ENCODE measurements at places on chromosomes 1 and 21.

DNA sequence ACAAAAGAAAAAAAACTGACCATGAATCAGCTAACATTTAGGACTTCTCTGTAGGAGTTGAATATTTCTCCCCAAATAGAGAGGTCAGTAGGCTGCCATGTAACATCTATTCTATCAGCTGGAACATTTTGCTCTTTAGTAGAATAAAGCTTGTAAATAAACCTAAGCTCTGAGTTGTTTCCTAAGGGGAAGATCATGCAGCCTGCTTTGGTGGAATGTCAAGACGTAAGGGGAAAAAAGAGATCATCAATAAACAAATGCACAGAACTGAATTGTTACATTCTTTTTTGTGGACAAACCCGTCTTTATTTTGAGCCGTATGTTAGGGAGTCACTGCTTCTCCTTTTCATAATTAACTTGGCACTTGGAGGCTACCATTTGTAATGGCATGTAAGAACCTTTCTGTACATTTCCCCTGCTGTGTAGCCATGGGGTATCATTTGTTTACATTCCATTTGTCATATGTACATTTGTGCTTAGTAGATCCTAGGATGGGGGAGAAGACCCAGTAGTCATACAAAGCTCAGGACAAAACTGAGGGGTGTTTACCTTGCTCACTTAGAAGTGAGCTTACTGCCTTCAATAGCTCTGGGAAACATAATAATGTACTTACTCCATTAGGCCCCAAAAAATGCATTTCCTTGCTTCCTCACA is 10.8 kb upstream of the PALMD start:
- DNase-seq = no peak

DNA sequence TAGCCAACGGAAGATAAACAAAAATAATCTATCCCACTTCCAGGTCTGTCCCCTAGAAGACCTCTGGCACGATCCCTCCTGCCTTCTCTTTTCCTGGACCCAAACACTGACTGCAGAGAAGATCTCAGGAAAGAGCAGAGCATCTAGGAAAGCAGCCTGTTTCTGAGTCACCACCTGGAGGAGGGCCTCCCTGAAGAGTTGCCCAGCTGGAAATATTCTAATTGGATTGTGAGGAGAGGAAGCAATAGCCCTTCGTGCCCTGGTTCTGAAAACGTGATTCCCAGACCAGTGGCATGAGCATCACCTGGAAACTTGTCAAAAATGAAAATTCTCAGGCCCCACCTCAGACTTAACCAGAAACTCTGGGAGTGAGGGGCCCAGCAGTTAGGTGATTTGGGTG is 411.1 kb downstream of the SETD4 start:
- DNase-seq = no peak

GRCh38 chr1:98490099-98490498 is 171.4 kb upstream of the SNX7 start:
- no peak for DNase-seq

- no peak for DNase-seq
Measured at GRCh38 chr1:156828400-156829124, 11.9 kb upstream of the SH2D2A start.

GRCh38 chr1:35190784-35191183 is 2.2 kb downstream of the SFPQ start:
- DNase-seq = no peak

DNA sequence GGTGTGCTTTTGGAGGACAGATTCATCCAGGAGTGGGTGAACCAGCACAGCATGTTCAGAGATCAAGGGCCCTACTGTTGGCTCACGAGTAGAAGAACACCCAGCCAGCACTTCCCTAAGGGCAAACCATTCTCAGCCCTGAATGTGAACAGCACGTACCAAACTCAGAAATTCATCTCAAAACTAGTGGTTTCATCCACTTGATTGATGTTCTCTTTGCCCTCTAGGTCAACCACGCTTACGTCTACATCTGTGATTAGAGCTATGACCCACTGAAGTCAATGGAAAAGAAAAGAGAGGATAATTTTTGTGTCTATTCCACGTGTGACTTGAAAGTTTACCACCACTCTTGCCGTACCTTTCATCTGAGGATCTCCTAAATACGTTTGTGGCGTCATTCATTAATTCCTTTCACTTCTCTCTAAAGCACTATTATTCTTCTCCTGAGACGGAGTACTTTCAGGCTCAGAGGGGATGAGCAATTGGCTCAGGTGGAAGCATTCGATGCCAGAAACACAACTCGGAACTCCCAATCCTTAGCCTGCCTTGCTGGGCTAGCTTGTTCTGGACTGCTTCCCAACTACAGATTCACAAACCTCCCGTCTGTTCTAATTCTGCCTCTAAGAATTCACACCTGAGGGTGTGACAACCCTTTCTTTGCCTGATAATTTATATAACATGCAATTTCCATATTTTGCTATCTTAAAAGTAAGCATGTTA is 57.3 kb upstream of the HIVEP3 start:
- no peak for DNase-seq

GRCh38 chr21:33373451-33373850 is 29.8 kb upstream of the IFNGR2 start:
- no peak for DNase-seq

DNA sequence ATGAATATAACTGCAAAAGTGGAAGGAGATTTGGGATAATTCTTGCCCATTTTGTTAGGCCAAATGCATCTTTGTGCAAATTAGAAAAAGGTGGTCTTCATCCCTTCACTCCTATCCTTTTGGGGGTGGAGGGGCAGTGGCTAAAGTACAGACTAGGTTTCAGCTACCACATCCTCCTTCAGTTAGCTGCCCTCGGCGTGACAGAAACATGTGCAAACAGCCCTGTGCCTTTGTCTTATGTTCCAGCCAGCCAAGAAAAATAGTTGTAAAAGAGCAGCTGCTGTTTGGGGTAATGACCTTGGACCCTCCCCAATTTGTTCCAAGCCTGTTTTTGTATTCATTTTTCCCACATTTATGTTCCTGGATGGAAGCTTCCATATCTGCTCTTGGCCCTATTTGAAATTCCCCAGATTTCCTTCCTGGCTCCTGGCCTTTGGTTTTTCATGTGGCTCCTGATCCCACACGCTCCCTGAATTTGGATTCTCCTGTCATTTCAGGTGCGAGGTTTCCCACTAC is 8.3 kb upstream of the LGALS8 start:
- peak; percentile 41 for DNase-seq

DNA sequence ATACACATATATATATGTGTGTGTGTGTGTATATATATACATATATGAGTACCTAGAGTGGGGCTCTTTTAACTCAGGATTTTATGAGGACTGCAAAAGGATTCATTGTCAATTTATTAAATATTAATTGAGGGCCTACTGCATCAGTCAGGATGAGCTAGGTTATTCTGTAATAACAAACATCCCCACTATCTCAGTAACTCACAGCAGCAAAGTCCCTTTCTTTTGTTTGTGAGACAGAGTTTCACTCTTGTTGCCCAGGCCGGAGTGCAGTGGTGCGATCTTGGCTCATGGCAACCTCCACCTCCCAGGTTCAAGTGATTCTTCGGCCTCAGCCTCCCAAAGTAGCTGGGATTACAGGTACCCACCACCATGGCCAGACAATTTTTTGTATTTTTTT is 63.8 kb upstream of the FAM20B start:
- no peak for DNase-seq

DNA sequence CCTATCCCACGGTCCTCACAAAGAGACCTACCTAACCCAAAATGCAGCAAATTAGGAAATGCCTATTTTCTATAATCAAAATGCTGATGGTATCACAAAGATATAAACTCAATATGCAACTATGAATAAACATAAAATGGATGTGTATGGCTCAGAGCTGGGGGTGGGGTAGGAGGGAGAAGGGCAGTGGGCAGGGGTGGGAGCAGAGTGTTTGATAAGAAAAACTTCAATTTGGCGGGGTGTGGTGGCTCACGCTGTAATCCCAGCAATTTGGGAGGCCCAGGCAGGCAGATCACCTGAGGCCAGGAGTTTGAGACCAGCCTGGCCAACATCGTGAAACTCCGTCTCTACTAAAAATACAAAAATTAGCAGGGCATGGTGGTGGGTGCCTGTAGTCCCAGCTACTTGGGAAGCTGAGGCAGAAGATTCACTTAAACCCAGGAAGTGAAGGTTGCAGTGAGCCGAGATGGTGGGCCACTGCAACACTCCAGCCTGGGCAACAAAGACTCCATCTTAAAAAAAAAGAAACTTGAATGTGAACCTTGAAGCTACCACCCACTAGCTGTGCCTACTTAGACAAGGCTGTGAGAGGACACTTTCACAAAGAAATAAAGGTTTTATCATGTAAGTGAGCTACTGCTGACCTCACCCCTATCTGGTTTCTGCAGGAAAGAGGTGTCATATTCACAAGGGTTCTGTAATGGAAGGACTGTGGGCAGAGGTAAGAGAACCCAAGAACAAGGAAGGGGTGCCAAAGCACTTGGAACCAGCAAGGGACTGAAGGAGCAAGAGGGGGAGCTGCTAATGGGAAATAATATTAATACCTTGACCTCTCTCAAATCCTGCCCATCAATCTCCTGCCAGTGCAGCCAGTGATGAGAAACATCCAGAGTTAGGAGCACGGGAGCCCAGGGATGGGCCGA is 53.0 kb downstream of the HLCS start:
- DNase-seq = no peak

DNA sequence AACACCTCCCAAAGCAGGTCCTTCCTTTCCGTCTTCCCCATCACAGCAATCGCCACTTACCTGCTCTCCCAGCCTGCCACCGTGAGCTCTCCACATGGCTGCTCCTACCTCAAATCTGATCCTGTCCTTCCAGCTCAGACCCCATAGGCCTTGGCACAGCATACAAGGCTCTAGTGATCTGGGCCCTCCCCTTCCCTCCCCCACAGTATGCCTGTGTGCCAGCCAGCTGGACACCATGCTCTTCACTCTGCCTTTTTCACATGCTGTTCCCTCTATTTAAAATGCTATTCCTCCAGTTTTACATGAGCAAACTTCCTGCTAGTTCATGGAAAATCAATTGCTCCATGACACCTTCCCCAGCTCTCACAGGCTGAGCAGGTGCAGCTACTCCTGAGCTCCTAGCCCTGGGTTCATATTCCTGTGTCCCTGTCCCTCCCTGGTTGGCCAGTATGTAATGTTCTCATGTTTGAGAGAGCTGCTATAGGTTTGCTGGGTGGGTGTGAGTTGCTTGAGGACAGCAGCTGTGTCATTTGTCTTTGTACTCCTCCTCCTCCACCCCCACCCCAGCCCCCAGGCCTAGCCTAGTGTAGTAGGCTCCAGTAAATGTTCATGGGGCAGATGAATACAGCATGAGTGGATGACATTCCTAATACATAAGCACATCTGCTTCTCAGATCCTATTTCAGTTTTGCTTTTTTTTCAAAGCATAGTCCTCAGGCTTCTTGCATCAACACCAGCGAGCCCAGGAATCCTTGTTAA is 6.3 kb upstream of the TNNT2 start:
- DNase-seq = no peak

- DNase-seq = no peak
Measured at GRCh38 chr21:28834335-28835238, 158.1 kb downstream of the LTN1 start.

DNA sequence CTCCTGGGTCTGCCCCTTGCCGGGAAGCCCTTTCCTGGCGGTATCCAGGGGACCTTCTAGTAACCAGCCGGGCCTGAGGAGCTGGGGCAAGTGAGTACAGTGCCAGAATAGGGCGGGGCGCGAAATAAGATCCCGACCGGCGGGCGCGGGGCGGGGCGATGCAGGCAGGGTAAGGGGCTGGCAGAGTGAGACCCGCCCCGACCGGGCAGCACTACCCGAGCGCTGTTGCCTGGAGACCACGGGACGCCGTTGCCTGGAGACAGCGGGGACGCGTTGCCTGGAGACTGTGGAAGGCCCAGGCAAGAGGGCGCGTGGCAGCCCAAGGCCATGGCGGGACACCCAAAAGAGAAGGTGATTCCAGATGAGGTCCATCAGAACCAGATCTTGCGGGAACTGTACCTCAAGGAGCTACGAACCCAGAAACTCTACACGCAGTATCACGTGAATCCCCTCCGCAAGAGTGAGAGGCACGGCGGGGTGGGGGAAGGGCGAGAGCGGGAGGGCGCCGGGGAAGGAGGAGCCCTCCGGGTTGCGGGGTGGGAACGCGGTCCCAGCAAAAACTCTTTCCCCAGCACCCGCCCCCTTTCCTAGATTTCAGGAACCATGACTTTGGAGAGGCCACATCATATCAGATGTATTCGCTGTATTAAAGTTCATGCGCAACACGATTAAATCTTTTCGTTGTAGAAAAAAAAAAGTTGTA is 24.3 kb downstream of the EBNA1BP2 start:
- peak; percentile 82 for DNase-seq

Data from ovary (tissue), 10 donors.